ENCODE measurements at places on chromosomes 16 and 17. TPM values are rescaled to one million over a fixed set of nuclear protein-coding genes. Genes with fewer than 3 reads are reported as not detected.

Gene FGF11
- total RNA-seq, result 10.8 TPM

Gene LPCAT2
- 11.3 TPM for total RNA-seq

Gene KRTAP4-6
- total RNA-seq, result not detected

Gene SPPL2C
- not detected for total RNA-seq

Gene GPRC5C
- total RNA-seq, result 27.5 TPM
